Stimulated activated naive CD4-positive, alpha-beta T cell (primary cell): ENCODE measurements at places on chromosomes 3 and 15.
A peak's percentile ranks its signal among the peaks of the same experiment; 100 is the strongest.

GRCh38 chr3:4495294-4496086 is 2.3 kb downstream of the ITPR1 start:
- DNase-seq, result no peak

GRCh38 chr3:113018536-113019181 is 27.9 kb downstream of the GTPBP8 start:
- no peak for DNase-seq

- peak; percentile 11 for DNase-seq
Measured at GRCh38 chr3:150183678-150184425, 213.2 kb upstream of the PFN2 start.

- no peak for DNase-seq
Measured at GRCh38 chr15:45100884-45101625, 12.9 kb downstream of the DUOX2 start.

GRCh38 chr3:21955406-21955805 is 204.4 kb upstream of the ZNF385D start:
- DNase-seq, result no peak

- DNase-seq, result no peak
Measured at GRCh38 chr3:59308001-59308400, 258.2 kb upstream of the CFAP20DC start.

- no peak for DNase-seq
Measured at GRCh38 chr15:77052556-77052955, 18.4 kb downstream of the TSPAN3 start.

DNA sequence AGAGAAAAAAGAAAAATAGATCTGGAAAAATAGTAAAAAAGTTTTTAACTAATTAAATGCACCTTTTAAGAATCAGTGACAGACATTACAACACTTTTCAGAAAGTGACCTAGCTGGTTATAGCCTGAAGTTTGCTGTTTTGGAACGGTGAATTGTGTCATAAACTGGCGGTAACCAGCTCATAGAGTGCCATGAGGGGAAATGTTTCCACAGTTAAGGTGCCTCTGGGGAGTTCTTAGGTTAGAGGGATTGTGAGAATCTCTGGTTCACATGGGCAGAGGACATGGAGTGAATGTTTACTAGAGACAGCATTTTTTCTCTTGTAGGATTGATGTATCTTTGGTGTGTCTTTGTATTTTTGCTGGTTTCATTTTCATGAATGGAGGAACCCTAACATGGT is 2.8 kb downstream of the TBC1D23 start:
- no peak for DNase-seq

- no peak for DNase-seq
Measured at GRCh38 chr15:78177447-78177873, 28.3 kb downstream of the IDH3A start.

DNA sequence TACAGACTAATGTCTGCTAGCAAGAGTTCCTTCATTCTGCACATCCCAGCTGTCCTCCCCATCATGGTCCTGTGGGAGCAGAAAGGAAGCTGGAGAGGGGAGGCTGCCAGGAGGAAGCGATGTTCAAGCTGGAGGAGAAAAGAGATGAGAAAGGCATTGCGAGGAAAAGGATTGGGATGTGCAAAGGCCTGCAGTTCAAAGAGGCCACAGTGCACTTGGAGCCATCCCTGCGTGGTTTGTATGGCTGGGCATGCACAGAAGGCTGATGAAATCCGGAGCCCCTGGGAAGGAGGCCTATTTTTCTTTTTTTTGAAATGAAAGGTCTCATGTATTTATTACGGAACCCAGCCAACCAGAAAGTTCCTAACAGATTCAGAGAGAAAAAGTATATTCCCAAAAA is 22.8 kb downstream of the AMOTL2 start:
- no peak for DNase-seq

DNA sequence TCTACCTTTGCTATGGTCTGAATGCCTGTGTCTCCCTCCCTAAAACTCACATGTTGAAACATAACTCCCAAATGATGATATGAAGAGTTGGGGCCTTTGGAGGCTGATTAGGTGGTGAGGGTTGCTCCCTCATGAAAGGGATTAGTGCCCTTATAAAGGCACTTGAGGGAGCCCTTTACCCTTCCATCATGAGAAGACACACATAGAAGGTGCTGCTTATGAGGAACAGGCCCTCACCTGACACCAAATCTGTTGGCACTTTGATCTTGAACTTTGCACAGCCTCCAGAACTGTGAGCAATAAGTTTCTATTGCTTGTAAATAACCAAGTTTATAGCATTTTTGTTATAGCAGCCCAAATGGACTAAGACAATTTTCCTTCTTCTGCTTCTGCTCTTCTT is 76.2 kb upstream of the ADAMTS9 start:
- DNase-seq, result no peak

DNA sequence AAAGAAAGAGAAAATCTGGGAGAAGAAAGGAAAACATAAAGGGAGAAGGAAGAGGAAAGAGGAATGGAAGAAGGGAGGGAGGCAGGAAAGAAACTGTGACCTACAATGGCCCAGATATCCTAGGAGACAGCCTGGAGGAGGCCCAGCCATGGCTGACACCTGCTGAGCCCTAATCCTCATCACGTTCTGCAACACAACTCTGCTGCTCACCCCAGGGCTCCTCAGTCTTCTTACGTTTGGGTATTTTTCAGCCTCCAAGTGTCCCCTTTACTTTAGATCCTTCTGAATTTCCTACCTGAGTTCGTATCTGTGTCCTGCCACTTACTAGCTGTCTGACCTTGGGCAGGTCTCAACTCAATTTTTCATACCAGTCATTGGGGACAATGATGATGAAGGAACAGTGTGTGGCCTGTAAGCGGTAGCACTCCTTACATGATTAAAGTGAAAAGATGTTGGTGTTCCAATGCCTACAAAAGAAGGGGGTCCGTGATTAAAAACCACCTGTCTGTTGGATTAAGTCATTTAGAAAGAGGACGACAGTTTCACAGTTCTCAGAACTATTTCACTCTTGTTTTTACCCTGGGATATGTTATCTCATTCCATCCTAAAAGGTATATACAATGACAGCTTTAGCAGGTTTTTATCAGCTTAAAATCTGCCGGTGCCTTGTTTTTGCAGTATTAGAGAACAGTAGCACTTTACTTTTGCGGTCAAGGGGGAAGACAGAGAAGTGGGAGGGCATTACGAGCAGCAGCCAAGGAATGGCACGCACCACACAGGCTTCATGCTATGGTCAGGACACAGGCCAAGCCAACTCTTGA is 47.4 kb downstream of the CCR4 start:
- no peak for DNase-seq

GRCh38 chr3:160125258-160125657 is 100.0 kb upstream of the C3orf80 start:
- no peak for DNase-seq

GRCh38 chr3:64677961-64678716 is 9.7 kb downstream of the ADAMTS9 start:
- DNase-seq, result no peak

GRCh38 chr3:14392231-14392630 is 10.2 kb upstream of the SLC6A6 start:
- no peak for DNase-seq

GRCh38 chr3:128236657-128237056 is 83.4 kb downstream of the EEFSEC start:
- DNase-seq, result no peak

- DNase-seq, result no peak
Measured at GRCh38 chr3:145857956-145858355, 303.0 kb downstream of the PLOD2 start.

- no peak for DNase-seq
Measured at GRCh38 chr3:16809993-16810392, 74.8 kb upstream of the PLCL2 start.

- no peak for DNase-seq
Measured at GRCh38 chr3:196691386-196691785, 20.7 kb downstream of the CEP19 start.

GRCh38 chr3:86147119-86147518 is 843.8 kb downstream of the VGLL3 start:
- DNase-seq, result no peak

GRCh38 chr3:11164607-11165006 is 10.3 kb downstream of the HRH1 start:
- DNase-seq, result no peak

GRCh38 chr15:25869701-25870100 is 6.6 kb upstream of the ATP10A start:
- DNase-seq, result no peak

DNA sequence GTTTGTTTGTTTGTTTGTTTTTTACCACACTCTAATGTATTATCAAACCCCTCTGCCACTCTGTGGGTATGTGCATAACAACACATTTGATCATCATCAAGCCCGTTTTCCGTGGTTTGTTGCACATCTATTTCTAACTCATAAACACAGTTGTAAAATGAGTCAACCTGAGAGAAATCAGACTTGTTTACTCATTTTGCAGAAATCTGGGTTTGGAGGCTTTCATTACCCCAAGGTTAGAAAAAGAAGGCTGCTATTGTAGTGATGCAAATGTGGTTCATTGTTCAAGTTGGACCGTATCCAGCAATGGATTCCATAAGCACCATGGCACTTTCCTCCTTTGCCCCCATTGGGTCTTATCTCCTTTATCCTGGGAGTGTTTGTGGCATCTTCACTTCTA is 353.2 kb upstream of the SOX2 start:
- DNase-seq, result no peak

GRCh38 chr3:72818092-72818773 is 30.0 kb downstream of the SHQ1 start:
- no peak for DNase-seq

DNA sequence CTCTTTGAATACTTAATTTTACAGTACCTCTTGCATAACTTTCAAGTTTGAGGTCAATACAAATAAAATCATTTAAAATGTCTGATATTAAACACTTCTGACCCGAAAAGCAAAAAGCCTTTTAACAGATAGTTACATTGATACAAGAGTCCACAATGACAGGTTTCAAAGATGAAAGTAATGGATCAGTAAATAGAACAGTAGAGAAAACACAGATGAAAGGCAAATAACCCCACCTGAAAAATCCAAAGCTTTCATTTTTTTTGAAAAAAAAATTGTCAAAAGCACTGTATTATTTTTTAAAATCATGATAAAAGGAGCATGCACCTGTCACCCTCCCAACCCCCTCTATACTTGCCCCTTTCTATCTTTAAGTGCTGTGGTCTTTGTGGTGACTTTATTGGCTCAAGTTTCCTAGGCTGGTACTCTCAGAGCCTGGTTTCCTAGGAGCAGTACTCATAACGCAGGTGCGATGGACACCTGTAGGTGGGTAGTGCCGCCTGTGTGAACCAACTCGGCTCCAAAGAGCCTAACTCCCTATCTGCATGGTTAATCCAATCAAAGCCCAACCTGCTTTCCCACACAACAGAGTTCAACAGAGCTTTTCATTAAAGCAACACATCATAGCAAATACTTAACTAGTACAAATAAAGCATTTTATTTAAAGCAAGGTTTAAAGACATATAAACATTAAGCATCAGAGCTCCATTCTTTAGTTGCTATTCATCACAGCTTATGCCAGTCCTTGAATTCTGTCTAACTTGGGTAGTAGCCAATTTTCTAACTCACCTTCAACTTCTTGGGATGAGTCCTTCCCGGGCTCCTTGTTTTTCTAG is 32.2 kb downstream of the LIPC start:
- no peak for DNase-seq

DNA sequence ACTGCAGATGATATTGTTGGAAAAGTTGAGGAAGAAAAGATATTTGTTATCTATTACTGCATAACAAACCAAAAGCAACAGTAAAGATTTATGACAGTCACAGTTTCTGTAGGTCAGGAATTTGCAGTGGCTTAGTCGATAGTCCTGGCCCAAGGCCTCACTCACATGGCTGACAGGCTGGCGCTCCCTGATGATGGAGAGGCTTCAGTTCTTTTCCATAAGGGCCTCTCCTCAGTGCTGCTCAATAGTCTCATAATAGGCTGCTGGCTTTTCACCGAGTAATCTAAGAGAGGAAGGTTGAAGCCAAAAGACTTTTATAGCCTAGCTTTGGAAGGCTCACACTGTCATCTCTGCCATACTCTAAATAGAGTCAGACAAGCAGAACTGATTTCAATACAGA is 17.7 kb downstream of the IREB2 start:
- no peak for DNase-seq

- no peak for DNase-seq
Measured at GRCh38 chr3:104610730-104611652, 755.7 kb upstream of the ALCAM start.

DNA sequence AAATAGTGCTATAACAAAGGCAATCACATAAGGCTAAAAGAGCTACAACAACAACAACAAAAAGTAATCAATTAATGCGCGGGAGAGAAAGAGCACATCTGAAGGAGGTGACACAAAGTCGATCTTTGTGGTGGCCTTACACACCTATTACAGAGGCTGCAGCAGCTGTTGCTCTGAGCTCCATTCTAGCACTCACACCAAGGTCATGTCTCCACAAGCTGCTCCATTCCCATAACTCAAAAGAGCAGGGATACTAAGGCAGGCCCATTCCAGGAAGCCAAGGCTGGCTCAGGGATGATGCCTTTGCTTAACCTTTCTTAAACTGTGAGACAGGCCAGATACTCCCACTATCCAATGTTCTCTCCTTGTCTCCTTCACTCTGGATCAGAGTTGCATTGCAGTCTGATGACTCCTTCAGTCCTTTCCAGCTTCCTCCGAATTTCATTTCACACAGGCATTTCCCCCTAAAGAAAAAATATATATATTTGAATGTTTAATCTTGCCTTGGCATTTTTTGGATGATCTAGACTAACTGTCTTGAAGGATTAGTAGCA is 52.7 kb downstream of the SNTN start:
- DNase-seq, result no peak

DNA sequence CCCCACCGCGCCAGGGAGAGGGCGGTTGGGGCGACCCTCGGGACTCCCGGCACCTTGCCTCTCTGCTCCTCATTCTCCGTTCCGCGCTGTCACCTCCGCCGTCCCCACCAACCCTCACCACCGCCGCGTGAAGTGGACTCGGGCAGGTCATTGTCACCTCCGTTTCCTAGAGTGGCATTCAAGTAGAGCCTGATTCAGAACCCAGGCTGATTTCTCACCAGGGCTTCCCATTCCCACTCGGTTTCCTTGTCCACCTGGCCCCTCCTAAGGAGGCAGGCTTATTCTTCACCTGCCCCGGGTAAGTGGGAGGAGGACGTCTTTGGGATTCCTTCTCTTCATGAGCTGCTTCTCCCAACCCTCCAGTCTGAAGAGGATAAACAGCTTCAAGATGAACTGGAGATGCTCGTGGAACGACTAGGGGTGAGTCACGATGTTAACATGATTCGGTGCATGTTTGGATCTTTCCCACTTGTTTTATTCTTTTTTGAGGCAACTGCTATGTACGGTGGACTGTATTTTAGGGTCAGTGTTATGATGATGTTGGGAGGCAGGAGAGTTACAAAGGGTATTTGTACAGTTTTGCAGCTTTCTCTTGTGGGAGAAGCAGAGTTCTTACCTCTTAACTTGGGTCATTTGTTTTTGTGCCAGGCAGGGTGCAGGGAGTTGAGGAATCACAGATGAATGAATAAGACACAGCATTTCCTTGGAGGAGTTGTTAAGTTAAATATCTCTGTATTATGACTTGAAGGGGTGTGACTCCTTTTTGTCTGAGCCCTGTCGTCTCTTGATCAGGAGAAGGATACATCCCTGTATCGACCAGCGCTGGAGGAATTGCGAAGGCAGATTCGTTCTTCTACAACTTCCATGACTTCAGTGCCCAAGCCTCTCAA is 692 bp downstream of the PSMD2 start:
- no peak for DNase-seq

GRCh38 chr3:160617636-160618035 is 52.3 kb upstream of the KPNA4 start:
- no peak for DNase-seq
